ENCODE measurements at places on chromosomes 2 and 18.

DNA sequence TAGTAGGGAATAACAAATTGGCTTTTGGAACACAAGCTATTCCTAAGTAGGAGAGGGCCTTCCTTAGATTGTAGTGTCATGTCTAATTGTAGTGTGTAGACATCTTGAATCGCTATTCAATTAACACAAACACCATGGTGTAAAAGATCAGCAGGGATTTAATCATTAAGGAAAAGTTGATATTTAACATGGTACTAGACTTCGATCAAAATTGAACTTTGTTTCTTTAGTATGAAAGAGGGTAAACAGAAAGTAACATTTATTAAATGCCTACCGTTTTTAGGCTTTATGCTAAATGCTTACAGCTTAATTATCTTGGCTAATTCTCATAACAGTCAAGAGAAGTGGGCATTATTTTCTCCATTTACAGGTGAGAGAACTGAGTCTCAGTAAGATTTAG is 37.5 kb upstream of the FIGN start:
- DNase-seq, result no peak

GRCh38 chr2:148901142-148901541 is 26.1 kb downstream of the KIF5C start:
- DNase-seq, result no peak

- DNase-seq, result no peak
Observed at GRCh38 chr2:19579461-19579860, 221.0 kb upstream of the OSR1 start.

DNA sequence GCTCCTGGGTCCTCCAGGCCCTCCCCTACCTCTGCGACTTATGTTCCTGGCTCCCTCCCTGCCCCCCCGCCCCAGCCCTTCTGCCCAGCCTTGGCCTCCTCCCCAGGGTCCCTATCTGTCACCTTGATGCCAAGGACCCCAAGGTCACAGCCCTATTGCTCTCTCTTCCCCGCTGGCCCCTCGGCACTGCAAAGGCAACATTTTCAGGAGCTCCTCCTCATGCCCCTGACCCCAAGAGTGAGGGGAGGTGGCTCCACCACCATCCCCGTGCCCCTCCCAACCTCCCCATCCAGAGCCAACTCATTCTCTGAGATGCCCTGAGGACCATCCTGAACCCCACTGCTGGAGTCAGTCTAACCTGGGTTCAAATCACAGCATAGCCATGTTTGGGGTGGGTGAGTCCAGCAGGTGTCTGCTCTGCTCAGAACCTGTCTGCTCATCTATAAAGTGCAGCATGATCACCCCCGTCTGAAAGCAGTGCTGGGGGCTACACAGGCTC is 11.7 kb downstream of the LIMS2 start:
- DNase-seq, result no peak

DNA sequence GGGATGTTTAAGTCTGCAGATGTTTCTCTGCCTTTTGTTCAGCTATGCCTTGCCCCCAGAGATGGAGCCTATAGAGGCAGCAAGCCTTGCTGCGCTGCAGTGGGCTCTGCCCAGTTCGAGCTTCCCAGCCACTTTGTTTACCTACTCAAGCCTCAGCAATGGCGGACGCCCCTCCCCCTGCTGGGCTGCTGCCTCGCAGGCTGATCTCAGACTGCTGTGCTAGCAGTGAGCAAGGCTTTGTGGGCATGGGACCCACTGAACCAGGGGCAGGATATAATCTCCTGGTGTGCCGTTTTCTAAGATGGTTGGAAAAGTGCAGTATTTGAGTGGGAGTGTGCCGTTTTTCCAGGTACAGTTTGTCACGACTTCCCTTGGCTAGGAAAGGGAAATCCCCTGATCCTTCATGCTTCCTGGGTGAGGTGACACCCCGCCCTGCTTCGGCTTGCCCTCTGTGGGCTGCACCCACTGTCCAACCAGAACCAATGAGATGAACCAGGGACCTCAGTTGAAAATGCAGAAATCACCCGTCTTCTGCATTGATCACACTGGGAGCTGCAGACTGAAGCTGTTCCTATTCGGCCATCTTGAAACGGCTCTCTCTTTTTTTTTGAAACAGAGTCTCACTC is 27.6 kb upstream of the ADAM23 start:
- no peak for DNase-seq

DNA sequence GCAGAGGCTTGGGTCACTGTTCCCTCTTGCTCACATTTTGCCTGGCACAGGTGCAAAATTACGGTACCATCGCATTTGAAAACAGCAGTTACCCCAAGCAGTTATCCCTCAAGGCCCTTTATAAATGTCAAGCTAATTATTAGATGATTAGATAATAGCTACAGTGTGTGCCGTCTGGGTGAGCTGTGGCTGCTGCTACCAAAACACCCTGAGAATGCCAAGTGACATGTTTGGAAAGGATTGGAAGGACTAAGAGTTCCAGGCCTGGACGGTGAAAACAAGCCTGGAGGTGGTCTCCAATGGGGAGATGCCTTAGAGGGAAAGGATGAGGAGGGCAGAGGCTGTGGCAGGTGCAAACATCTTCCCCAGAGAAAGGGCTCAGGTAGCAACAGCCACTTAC is 120.6 kb downstream of the CAPN13 start:
- no peak for DNase-seq

- peak; percentile 68 for DNase-seq
Observed at GRCh38 chr18:51196118-51196810, 1.2 kb downstream of the MEX3C start.

GRCh38 chr2:138503652-138504051 is 2.1 kb downstream of the SPOPL start:
- DNase-seq, result peak; percentile 38

DNA sequence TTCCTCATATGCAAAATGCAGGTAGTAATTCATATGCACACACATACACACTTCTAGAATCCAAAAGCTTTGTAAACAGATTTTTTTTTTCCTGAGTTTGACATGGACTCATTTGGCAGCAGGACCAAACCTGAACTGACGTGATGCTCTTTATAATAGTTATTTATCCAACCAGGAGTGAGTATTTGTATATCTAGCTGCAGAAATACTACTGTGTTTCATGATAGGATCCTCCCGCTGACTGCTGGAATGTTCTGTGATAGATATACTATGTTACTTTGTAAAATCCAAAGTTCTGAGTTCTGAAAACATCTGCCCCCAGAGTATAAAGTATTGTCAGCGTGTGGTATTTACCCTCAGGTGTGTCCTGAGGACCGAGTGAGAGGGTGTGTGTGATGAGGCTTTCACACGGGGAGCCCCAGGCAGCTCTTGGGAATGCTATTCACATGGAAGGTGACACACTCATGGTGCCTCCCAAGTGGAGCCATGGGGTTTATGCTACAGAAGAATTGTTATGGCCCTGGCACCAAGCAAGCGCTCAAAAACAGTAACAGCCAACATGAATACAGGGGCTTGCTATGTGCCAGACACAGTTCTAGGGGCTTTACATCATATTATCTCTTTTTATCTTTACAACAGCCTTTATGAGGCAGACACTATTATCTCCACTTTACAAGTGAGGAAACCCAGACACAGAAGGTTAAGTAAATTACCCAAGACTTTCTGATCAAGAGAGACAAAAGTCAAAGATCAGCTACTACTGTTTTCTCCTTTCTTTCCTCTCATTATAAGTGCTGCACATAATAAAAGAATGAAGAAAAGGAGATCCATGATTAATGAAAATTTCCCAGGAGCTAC is 16.7 kb upstream of the TXNDC2 start:
- DNase-seq, result no peak
